Activated CD4-positive, alpha-beta T cell treated with anti-CD3 and anti-CD28 coated beads for 36 hours (primary cell): ENCODE measurements at places on chromosomes 1 and 21.

GRCh38 chr1:55886856-55887712, 671.9 kb upstream of the USP24 start:
- no peak for DNase-seq

- no peak for DNase-seq
These were observed 72.0 kb upstream of the COL24A1 start for GRCh38 chr1:86228546-86228945.

- DNase-seq: peak; percentile 51
These were observed 80.3 kb downstream of the RUNX3 start for GRCh38 chr1:24849672-24850295.

DNA sequence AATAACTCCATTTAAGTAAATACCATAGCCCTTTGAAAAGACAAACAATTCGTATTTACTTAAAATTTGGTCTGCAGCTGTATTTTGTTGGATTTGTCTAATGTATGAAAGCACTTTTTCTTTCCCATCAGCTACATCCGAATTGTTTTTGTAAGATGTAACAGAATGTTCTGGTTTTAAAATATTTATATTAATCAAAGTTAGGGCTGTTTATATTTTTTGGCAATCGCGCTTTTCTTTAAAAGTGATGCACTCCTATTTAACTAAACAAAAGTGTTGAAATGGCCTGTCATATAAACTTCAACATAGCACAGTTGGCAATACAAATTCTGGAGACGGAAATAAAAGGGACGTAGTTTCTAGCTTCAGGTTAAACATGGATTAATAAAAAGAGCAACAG, 216.3 kb upstream of the ADGRL2 start:
- DNase-seq: no peak

GRCh38 chr1:85884372-85885035, 176.3 kb upstream of the ZNHIT6 start:
- no peak for DNase-seq

- peak; percentile 82 for DNase-seq
These were observed 54.1 kb downstream of the TOMM20 start for GRCh38 chr1:235074523-235075047.

GRCh38 chr21:38832664-38833063, 26.9 kb downstream of the ETS2 start:
- no peak for DNase-seq

DNA sequence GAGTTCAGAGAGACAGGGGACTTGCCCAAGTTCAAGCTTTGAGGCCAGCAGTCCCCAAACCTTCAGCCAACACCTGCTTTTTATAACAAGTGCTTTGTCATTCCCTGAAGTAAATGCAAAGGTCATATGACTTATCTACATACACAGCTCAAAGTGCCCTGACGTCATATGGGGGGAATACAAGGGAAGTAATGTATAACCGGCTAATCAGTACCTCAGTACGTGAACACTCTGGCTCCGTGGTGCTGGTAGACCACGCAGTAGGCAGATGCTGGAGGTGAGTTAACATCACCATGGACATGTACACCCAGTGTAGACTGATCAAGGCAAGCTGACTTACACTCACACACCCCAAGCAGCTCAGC, 60.0 kb downstream of the BACE2 start:
- DNase-seq: peak; percentile 18

DNA sequence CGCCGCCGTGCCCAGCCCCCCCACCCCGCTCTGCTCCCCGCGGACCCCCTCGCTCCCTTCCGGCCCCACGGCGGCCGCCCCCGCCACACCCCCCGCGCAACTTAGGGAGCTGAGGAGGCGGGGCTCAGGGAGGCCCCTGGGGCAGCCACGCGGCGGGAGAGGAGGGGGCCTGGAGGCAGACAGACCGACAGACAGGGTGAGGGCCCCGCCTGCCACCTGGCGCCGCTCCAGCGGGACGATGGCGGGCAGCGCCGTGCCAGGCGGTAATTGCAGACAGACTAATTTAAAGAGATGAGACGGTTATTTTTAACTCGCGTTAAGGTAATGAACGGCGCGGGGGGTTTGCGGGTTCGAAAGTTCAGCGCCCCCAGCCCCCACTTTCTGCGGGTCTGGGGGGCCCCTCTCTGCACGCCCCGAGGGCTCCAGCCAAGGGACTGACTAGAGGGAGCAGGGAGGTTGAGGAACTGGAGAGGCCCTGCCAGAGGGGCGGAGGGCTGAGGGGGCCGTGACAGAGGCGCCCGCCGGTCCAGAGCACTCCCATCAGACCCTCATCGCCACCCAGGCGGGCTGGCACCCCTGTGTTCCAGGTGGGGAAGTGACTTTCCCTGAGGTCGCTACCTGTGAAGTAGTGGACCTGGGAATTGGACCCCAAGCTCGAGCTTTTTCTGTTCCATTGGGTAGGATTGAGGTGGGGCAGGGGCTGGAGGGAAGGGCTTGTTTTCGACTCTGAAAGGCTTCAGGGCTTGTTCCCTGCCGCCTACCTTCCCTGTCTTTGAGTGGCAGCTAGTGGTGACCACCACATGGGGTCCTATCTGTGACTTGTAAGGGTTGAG, 5.4 kb downstream of the FOXO6 start:
- peak; percentile 60 for DNase-seq

DNA sequence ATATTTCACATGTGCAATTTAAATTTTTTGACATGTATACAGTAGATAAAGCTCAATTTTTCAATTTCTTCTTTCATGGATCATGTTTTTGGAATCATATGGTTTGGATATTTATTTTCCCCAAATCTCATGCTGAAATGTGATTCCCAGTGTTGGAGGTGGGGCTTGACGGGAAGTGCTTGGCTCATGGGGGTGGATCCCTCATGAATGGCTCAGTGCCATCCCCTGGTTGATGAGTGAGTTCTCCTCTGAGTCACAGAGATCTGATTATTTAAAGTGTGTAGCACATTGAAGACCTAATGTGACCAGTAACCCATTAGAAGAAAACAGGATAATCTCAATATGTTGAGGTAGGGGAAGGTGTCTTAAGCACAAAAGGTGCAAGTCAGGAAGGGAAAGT, 9.1 kb upstream of the IFI16 start:
- DNase-seq: no peak

GRCh38 chr1:24720152-24720551, 25.1 kb upstream of the CLIC4 start:
- no peak for DNase-seq

GRCh38 chr1:72397786-72398185, 115.4 kb upstream of the NEGR1 start:
- no peak for DNase-seq

DNA sequence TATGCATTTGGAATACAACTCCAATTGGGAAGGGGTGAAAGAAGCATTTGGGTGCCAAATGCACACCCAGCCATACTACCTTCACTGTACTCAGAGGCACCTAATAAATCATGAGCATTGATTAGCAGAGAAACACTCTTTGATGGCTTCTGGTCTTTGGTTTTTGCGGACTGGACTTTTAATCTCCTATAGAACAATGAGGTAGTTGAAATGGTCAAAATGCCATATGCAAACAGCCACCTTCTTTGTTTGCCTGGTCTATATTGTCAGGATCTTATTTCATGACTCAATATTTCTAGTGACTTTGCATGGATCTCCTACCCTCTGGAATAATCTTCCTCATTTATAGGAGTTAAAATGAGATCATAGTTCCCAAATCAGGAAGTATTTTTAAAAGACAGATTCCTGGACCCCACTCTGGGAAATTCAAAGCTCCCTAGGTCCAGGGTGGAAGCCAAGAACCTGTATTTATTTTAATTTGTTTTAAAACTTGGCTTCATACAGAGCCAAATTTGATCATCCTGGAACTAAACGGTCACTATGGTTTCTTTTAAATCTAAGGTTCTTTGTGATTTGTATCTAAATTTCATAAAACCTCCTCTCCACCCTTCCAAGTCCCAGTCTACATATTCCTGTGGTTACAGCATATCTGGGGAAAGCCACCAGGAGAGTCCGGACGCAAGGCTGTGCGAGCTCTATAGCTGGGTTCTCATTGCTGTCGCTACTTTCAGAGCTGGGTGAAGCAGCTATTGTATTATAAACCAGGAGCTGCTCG, 8.7 kb downstream of the FAM3B start:
- no peak for DNase-seq

DNA sequence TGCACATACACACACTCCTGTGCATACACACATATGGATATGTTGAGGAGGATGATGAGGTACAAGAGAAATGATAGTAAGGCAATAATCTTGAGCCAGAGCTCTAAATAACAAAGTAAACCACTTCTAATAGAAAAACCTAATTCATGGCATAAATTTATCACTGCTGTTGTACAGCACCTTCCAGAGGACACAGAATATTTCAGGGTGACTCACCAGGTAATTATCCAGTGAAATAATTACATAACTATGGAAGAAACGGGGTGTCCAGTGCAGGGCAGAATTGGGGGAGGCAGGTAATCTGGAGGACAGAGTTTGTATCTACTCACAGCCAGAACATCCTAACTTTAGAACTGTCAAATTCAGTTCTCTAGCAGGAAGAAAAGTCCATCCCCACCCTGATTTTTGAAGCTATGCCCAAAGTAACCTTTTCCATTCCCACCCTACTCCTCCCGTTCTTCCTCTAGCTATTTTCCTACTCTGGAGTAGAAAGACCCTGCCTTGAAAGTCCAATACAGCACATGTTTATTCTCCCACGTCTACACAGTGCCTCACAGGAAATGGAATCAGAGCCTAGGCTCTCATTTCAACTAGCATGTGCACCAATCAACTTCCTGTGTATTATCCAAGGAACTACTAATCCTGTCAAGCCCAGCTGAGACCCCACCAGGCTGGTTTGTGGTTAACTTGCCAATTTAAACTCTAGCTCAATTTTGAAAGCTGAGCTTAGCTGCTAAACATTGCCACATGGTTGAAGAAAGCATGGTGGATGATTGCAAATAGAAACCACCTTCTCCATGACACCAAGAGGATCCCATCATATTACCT, 96.6 kb downstream of the PTPN14 start:
- no peak for DNase-seq

- no peak for DNase-seq
These were observed 75.9 kb upstream of the GALNT2 start for GRCh38 chr1:229991104-229991513.

DNA sequence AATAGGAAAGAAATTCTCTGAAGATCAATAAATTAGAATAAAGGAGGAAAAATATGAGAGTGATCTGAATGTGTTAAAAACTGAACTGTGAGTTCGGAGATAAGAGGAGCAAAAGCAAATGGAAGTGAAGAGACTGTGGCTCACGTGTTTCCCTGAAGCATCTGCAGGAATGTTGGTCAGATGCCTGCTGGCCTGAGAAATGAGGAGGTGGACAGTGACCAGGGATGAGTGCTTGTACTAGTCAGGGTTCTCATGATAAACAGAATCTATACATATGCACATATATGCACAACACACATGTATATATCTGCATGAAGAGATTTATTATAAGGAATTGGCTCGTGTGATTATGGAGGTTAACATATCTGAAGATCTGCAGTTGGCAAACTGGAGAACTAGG, 103.4 kb upstream of the TIAM1 start:
- DNase-seq: no peak

GRCh38 chr1:219538886-219539285, 74.0 kb downstream of the ZC3H11B start:
- DNase-seq: no peak

DNA sequence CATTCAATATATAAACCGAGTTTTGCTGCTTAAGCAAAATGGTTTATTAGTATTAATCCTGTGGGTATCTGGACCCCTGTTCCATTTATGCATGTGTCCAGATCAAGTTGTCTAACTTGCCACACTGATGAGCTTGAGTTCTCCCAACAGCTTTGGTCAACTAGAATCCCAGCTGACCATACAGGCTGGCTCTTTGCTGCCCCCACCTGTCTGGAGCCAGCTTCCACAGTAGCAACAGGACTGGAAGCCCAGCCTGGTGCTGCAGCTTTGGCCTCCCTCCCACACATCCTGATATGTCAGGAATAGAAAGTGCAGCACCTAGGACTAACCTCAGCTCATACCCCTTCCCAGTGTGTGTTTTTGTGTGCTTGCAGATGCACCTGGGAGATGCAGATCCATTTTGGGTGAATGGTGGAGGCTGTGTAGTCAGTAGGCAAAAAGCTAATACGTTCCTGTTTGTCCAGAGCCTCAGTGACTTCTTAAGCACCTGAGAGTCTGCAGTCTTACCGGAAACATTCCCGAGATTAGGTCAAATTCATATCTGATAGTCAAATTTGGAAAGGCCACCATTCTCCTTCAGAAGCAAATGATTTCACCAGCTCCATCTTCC, 40.9 kb upstream of the BEND5 start:
- peak; percentile 66 for DNase-seq

- DNase-seq: no peak
These were observed 234.6 kb downstream of the BRINP3 start for GRCh38 chr1:190243056-190243455.

GRCh38 chr1:158203693-158204457, 23.2 kb downstream of the CD1D start:
- peak; percentile 20 for DNase-seq

GRCh38 chr1:39657402-39657801, 14.5 kb downstream of the NT5C1A start:
- no peak for DNase-seq

DNA sequence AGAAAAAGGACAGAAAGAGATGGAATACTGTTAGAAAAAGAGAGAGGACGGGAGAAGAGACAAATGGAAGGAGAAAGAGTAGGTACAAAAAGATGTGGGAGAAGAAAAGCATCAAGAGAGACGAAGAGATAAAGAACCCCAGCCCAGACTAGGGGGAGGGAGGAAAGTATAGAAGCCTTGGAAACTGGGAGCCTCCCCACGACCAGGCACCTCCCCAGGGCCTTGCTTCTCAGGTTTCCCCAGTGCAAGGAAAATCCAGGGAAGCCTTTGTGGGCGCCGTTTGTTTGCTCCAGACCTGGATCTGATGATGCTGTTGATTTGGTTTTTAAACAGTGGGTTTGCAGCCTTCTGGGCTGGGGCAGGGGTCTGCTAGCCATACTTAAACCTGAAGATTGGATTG, 15.2 kb upstream of the ALX3 start:
- DNase-seq: no peak

- DNase-seq: peak; percentile 66
These were observed at the start of gene SLC37A1 for GRCh38 chr21:42513151-42513984. TSS of gene SLC37A1 (plus strand) at chr21:42513852. CDS start at chr21:42518455, 4,603 bp downstream.

GRCh38 chr1:33165809-33166208, 16.0 kb downstream of the TRIM62 start:
- DNase-seq: no peak

- DNase-seq: peak; percentile 56
These were observed 777 bp downstream of the NUDT17 start for GRCh38 chr1:145846201-145846612.
